ENCODE measurements at places on chromosomes 1 and 21.

DNA sequence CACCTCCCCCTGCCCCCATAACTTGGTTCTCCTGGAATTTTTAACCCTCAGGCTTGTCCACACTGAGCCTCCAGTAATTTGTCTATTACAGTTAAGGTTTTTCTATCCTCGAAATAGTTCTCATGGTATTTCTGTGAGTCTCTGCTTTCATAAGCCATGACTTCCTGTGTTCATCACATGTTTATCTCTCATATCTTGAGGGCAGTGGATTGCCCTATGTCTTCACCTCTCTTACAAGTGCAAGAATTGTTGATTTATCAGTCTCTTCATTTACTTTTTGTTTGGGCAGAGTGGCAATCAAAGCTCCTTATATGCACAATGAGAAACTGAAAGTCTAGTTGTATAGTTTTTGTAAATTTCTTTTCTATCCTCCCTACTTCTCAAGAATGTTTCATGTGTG is 328.4 kb downstream of the PLA2G4A start:
- DNase-seq: no peak

- DNase-seq: no peak
Observed at GRCh38 chr1:1942753-1943656, 23.9 kb upstream of the TMEM52 start.

GRCh38 chr1:178532392-178532791 is 19.5 kb downstream of the TEX35 start:
- DNase-seq: peak; percentile 81

GRCh38 chr1:231940701-231941100 is 314.1 kb downstream of the DISC1 start:
- no peak for DNase-seq

Measured in suppressor macrophage treated with lipopolysaccharide for 1 hour (primary cell).